Articular chondrocyte of knee joint (primary cell): ENCODE measurements at places on chromosomes 6 and 20. TPM values are rescaled to one million over a fixed set of nuclear protein-coding genes. Genes with fewer than 3 reads are reported as not detected.

Gene DACT2
- total RNA-seq = 3.3 and 5.5 TPM in 2 replicates

Gene MCHR2
- not detected in 2 replicates for total RNA-seq

Gene TNFRSF6B
- 2.9 and 5.4 TPM in 2 replicates for total RNA-seq

Gene BTN1A1
- total RNA-seq = not detected in 2 replicates

Gene RAB44
- total RNA-seq = under 0.01 and 0.13 TPM in 2 replicates

Gene SLC23A2
- 26.1 and 30.2 TPM in 2 replicates for total RNA-seq
